Fibroblast of skin of left biceps (primary cell): ENCODE measurements at places on chromosomes 5 and 9.

DNA sequence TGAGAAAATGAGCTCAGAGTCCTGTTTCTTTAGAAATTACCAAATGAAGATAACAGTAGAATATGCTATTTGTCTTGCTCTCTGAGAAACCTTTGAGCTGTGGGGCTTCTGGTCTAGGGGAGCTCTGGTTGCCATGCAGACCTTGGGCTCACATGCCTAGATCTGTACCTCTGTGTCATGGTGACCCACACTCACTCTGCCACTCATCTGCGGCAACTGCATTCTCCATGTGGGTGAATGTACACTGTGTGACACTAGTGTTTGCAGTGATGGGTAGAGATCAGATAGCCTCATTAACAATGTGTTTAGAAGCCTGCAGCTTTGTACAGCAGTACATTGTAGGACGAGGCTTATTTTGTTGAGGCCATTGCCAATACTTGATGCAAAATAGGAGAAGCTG, 521.2 kb downstream of the CHSY3 start:
- no peak for DNase-seq

GRCh38 chr9:18855656-18856055, 177.4 kb downstream of the SAXO1 start:
- DNase-seq = no peak

DNA sequence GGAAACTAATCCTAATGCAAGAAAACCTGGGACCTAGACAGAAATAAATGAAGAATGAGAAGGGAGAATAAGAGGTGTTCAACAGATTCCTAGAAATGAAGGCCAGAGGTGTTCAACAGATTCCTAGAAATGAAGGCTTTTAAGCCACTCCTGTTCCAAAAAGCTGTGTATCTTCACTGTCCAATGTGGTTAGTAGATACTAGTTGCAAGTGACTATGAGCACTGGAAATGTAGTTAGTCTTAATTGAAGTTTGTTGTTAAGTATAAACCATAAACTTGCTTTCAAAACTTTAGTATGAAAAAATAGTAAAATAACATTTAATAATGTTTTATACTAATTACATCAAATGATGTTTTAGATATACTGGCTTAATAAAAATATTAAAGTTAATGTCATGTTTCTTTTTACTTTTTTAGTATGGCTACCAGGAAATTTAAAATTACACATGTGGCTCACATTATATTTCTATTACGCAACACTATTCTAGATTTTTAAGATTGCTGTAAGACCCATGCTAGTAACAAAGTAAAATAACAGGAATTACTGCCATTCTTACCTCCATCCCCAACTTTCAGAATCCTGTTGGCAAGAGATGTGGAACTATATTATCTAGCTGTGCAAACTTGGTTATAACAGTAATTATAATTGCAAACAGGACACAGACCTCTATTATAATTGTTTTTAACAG, 57.5 kb downstream of the RICTOR start:
- DNase-seq = peak; percentile 30

GRCh38 chr9:124394596-124394995, 20.6 kb downstream of the PSMB7 start:
- no peak for DNase-seq

DNA sequence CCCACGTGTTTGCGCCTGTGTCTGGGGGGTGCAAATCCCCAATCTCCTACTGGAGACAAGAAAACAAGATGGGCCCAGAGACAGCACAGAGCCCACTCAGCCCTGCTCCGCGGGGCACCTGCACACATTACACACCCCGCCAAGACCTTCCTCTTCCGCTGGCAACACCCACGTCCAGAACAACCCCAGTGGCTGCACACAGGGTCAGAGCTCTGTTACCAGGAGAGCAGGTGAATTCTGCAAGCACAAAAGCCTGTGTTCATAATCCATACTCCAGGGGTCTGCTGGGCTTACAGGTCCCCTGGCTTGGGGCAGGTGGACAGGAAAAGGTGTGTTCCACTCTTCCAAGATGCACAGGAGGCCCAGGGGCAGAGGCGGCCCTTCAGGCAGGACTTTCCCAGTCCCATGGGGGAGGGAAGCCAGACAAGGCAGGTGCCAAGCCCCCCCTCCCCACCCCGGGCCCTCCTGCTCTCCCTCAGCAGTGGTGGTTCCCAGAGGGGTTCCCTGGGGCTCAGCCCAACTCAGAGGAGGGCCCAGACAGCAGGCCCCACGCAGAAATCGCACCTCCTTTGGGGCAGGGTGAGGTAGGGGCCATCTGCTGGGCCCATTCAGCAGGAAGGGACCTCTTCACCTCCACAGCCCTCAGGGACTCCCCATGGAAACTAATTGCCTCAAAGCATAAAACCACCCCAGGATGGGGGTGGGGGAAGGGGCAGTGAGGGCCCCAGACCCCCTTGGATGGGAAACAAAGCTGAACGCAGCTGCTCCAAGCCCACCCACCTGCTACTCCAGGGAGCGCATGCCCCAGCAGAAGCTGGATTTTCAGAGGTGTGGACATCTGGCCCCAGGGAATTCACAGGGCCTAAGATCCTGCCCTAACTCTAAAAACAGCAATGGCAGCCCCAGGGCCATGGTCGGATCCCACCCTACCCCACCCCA, 105.3 kb downstream of the VAV2 start:
- no peak for DNase-seq

GRCh38 chr5:150630461-150631325, 9.8 kb upstream of the SYNPO start:
- no peak for DNase-seq

GRCh38 chr9:35311891-35312639, 150.3 kb downstream of the UNC13B start:
- no peak for DNase-seq

- DNase-seq = no peak
Observed at GRCh38 chr5:116631147-116631546, 56.5 kb upstream of the SEMA6A start.

GRCh38 chr5:82018462-82018861, 46.6 kb downstream of the ATG10 start:
- no peak for DNase-seq

- DNase-seq = no peak
Observed at GRCh38 chr5:11214864-11215644, 454.0 kb upstream of the DAP start.

GRCh38 chr5:168270476-168270875, 21.0 kb upstream of the WWC1 start:
- no peak for DNase-seq

- DNase-seq = no peak
Observed at GRCh38 chr5:144465441-144465840, 294.8 kb downstream of the KCTD16 start.

DNA sequence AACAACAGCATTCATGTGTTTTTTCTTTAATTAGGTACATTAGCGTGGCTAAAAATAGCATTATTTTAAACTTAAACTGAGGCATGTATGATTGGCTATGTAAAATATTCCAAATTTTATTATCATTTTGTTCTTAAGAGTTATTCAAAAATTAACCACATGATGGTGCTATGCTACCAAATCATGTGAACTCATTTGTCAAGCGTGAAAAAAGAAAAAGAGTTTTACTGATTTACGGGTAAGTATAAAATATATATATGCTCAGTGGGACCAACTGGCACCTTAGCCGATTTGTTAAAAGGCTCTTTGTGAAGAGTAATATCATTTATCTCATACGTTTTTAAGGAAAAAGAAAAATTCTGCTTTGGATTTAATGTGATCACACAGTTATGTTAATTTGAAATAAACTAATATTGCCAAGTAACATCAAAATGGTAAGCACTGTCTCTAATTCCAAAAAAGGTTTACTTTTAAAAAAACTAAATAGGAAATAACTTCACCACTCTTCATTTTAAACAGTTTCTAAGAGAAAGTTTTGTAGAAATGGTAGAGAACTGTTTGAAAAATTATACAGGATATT, 1042.3 kb downstream of the CDH12 start:
- no peak for DNase-seq

GRCh38 chr5:122181863-122182262, 52.5 kb downstream of the ZNF474 start:
- DNase-seq = no peak

DNA sequence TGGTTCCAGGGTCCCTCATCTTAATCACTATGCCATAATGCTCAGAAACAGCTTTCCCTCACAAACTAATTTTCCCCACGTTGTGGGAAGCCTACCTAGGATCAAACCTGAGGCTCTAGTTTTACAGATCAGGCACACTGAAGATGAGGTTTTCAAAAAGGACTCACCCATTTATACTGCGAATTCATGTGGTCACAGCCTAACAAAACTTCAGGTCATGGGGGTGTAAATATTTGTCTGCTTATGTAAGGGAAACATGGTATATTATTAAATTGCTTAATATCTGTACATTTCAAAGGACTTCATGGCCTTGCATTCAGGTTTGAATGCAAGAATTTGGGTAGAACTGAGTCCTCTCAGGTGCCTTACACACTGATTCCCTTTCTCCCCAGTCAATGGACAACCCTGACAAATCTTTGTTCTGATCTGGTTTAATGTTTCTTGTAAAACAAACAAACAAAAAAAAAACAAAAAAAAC, 12.1 kb downstream of the ZFAND5 start:
- no peak for DNase-seq

GRCh38 chr5:58412081-58412480, 47.8 kb downstream of the PLK2 start:
- no peak for DNase-seq

DNA sequence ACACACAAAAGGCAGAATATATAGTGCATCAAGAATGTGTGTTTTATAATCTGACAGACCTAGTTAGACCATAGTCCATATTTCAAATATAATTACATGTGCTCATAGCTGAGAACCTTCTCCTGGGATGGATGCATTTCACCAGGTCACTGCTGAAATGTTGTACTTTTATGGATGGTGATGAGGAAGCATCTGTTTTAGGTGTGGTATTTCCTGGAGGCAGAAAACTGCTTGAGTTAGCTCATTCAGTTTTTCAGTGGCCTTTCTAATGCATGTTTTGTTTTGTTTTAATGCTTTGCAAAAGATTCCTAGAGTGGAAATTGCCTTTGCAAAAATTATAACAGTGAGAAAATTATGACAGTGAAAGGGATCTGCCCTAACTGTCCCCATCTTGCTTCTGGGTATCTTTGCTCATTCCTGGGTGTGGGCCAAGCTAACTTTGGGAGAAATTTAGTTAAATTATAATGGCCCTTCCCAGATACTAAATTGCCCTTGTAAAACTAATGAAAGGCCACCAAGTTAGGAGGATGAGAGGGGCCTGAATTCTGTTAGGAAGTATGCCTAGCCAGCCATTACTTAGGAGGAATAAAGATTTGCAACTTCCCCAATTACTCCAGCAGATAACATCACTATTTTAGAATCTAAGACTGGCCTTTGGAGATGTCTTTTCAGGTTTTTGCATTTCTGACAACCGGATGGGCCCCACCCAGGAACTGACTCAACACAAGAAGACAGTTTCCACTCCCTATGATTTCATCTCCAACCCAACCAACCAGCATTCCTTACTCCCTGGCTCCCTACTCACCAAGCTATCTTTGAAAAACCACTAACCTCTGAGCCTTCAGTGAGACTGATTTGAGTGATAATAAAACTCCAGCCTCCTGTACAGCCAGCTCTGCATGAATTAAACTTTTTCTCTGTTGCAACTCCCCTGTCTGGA, 7.0 kb upstream of the IL12B start:
- DNase-seq = peak; percentile 36

- DNase-seq = no peak
Observed at GRCh38 chr9:71937898-71938297, 26.5 kb downstream of the C9orf85 start.

- DNase-seq = no peak
Observed at GRCh38 chr9:10785255-10785654, 172.5 kb upstream of the PTPRD start.

- DNase-seq = peak; percentile 21
Observed at GRCh38 chr5:96968074-96968473, 32.2 kb downstream of the LNPEP start.

DNA sequence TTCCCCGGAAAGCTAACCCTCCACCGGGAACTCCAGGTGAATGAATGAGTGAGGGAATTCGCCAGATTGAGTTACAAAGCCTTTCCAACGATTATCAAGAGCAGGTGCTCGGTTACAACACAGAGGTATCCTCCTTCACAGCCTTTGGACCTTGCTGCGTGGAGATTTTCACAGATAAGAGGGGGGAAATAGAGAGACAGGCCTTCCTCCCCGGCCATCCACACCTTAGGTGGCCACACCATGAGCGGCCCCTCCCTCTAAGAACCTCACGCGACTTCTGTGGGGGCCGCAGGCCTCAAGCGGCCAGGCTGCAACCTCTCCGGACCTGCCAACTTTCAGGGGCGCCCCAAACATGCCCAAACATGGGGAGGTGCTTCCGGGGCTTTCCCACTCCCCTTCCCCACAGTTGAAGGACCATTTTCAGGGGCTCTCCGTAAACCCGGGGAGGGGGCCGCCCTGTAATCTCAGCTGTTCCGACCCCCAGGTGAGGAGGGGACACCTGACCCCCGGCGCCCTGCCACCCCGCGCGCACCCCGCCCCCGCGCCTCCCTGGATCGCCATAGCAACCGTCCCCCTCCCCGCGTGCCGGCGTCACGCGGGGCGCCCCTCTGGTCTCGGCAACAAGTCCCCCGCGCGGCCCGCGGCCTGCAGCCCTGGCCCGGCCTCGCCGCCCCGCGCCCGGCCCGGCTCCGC, 603 bp downstream of the DENND1A start:
- no peak for DNase-seq

DNA sequence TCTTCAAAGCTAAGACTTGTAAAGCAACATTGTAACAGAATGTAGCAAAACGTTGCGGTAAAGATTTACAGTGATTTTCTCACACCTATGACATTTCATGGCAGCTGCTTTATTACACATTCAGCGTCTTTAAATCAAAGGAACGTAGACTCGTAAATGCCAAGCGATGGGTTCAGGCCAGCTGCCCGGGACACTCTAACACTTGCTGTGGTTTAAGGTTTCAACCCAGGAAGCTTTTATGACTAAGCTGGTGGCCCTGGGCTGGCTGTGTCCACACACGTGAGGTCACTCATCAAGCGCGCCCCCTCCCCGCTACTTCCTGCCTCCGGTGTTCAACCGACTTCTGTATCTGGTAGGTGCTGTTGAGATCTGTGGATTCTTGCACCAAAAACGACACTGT, 2.5 kb downstream of the SLC6A18 start:
- no peak for DNase-seq

DNA sequence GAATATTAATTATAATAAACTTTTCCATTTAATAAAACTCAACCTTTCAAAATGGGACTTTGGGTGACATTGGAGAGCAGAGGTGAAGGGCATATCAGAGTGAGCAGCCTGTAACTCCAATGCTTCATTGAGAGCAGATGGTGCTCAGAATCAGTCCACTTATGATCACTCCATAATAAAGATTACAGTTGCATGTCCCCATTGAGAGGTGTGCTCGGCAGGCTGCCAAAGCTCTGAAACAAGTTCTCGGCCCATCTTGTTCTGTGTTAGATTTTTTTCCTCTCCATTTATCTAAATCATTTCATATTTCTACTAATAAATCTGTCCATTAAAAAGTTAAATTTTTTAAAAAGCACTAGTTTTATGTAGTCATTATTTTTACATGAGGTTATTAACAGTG, 1786.4 kb upstream of the WWC1 start:
- no peak for DNase-seq

DNA sequence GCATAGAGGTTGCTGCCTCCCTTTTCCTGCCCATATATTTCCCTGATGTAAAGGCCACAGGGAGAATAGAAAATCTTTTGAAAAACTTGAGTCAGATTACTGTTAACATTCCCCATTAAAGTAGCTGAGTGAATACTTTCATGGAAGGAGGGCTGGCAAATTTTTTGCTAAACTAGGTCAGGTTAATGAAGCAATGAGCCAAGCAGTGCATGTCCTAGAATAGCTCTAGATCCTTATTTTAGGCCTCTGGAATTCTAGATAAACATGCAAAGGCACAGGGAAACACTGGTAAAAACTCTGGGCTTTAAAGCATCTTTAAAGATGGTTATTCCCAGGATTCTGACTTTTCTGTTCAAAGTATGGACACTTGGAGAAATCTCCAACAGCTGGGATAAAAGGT, 27.9 kb downstream of the TTC1 start:
- DNase-seq = no peak
